ENCODE measurements at places on chromosomes 5 and 9.

GRCh38 chr5:23064710-23065109 lies 211.6 kb upstream of the CDH12 start:
- no peak for DNase-seq

- DNase-seq, result no peak
These were observed 574.3 kb downstream of the PDE4D start for GRCh38 chr5:59319250-59319649.

DNA sequence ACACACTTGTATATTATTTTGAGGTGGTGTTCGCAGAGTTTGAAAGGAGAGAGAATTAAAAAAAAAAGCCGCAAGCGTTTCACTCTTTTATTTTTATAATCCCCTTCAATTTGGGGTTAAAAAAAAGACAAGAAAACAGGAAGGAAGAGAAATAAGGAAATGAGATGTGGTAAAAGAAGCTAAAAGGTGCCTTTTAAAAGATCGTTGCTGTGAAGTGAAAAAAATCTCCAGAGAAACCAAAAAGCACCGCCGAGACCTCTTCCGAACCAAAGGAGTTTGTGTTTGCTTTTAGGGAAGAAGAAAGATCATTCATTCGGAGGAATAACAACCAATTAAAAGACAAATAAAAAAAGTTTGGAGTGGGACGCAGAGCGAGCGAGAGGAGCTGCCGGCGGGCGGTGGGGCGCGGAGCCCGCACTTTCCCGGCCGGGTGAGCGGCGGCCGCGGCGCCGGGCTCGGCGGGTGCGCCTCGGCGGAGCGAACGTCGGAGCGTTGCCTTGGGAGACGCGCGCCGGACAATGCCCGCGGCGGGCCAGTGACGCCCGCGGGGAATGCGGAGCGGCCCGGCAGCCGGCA lies 355 bp downstream of the TLE4 start:
- no peak for DNase-seq

DNA sequence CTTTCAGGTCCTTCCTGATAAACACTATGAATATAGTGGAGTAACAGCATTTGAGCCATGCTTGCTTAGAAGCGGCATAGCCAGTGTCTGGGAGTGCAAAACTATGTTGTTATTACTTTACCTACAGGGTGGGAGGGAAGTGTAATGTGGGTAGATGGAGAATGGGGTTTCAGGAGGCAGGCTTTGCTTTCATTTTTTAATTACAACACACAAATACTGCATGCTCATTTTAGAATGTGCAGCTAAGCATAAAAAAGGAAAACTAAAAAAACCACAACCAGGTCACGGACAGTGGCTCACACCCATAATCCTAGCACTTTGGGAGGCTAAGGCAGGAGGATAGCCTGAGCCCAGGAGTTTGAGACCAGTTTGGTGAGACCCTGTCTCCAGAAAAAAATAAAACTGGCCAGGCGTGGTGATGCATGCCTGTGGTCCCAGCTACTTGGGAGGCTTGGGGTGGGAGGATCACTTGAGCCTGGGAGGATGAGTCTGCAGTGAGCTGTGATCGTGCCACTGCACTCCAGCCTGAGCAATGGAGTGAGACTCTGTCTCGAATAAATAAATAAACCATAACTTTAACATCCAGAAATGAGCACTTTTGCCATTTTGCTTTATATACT lies 20.2 kb downstream of the HAVCR1 start:
- no peak for DNase-seq

GRCh38 chr5:115857057-115857479 lies 15.3 kb downstream of the AP3S1 start:
- DNase-seq, result no peak

DNA sequence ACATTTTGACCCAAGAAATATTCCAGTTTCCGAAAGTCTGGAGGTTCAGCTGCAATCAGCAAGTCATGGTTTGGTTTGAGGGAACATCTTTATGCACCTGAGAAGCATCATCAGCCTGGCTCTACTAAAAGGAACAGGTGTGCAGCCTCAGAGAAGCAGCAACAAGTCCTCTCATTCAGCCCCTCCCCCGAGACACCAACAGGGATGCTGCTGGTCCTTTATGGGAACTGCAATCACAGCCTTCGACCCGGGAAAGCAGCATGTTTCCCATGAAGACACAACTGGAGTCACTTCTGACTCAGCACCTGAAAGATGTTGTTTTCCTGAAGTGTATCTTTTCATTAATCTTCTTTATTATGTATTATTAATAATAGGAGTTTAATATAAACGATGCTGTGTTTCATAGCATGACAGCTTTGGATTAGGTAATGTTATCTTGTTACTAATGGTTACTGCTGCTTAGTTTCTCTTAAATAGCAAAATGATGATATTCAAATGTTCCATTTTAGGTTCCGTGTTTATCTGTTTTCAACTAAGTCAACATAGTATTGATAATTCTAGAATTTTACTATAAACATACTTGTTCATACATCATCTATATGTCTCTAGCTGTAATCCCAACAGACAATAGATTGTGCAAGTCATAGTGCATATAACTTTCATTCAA lies 15.6 kb upstream of the NREP start:
- no peak for DNase-seq

DNA sequence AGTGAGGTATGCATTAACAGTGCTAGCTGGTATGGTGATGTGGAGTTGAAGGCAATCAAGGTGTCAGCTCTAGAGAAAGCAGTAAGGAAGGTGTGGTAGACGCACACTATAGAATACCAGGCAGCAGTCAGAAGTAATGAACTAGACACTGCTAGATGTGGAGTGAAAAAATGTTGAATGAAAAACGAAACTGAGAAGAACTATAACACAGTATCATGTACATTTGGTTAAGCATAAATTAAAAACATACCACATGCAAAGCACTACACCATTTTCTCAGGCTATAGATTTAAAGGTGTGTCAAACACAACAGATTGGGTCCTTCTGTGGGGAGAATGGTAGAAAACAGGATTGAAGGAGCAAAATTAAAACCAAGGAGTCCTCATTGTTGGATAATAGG lies 15.4 kb downstream of the ZNF622 start:
- no peak for DNase-seq

GRCh38 chr5:81757404-81757803 lies 6.5 kb upstream of the SSBP2 start:
- no peak for DNase-seq
